Stimulated activated memory B cell treated with anti-CD40 and anti-IgM and Interleukin-4, amounts not matched to agents 10 μg/mL and 1 μg/mL and 100 μg/mL, for 72 hours (primary cell): ENCODE measurements at places on chromosomes 5 and 9.
A peak's percentile ranks its signal among the peaks of the same experiment; 100 is the strongest.

DNA sequence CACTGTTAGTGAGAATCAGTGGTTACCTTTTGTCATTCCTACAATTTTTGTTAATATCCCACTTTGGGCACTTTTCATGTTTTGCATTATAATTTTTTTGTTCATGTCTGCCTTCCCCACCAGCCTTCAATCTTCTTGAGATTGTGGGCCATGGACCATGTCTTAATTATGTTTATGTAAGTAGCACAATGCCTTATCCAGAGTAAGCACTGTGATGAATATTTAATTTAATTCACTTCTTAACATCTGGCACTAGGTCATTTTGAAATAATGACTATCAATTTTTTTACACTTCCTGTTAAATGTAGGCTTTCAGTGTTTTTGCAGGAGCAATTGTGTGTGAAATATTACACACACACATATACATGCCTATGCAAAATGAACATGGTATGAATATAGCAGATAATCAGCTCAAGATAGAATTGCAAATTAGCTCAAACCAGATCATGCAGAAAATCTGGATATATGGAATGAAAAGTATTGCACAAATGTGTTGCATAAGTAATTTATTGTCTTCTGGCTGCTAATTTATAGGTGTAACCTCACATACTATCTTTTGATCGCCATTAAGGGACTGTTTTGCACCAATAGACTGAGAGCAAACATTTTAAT, 5.3 kb upstream of the SHOC1 start:
- no peak for ATAC-seq
- H3K4me1 ChIP-seq = peaks cover 12% of the 10 kb centered on the region
- no peaks in the 10 kb centered on the region for H3K27me3 ChIP-seq

DNA sequence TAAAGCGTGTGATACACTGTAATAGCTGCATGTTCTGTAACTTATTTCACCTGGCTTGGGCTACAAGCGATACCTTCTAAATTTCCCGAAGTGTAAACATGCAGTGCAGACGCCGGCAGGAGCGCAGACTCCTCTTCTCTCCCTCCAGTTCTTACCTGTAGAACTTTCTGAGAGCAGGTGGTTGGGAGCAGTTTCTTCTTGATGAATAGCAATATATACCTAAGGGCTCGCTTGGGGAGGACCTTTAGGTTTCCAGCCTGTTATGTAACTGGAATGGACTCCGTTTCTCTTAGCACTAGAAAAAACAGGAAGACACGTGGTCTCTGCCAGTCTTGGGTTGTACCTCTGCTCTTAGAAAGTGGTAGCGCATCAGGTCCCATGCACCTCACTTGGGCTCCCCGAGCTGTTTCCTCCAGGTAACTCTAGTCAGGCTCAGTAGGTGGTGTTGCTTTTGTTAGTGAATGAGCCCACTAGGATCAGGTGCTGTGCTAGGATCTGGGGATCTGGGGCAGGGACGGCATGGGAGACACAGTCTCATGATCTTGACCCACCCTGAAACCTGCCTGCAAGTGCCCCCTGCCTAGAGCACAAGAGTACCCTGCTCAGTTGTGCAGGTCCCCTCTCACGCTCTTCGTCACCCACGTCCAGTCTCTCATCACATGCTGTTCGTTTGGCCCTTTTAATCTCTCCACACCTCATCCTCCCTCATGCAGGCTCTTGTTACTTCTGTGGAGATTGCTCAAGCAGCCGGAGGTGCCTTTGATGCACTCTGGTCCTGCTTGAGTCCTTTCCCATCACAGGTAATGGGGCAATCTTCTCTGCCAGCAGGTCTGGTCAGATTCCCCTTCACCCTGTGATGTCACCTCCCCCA, 2.8 kb downstream of the TENT4A start:
- H3K27me3 ChIP-seq = no peaks in the 10 kb centered on the region
- H3K27ac ChIP-seq = peak overlapping the region; percentile 34
- ATAC-seq = no peak
- peak overlapping the region; percentile 80 for H3K4me3 ChIP-seq

GRCh38 chr5:39521940-39522590, 97.3 kb upstream of the DAB2 start:
- no peaks in the 10 kb centered on the region for H3K36me3 ChIP-seq
- H3K27me3 ChIP-seq = peaks cover 19% of the 10 kb centered on the region
- H3K4me3 ChIP-seq = no peak overlapping the region
- no peak for ATAC-seq

- no peaks in the 10 kb centered on the region for H3K4me1 ChIP-seq
- no peak overlapping the region for H3K4me3 ChIP-seq
- H3K36me3 ChIP-seq = no peaks in the 10 kb centered on the region
- no peak overlapping the region for H3K27ac ChIP-seq
These were observed 131.7 kb upstream of the GPR151 start for GRCh38 chr5:146647656-146648199.

DNA sequence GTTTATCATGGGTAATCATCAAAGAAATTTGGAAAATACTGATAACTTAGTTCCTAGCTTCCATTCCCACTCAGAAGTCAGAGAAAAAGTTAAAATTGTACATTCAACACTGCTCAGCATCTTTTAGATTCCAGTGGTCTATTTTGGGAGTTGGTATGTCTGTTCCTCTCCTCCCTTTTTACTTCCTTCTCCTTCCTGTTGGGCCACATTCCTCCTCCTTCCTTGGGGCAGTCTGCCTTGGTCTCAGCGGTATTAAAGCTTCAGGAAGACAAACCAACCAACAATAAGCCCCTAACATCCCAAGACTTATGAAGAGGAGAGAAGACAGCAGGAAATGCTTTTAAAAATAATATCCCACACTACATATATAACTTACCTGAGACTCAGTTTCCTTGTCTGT, 49.9 kb upstream of the SSBP2 start:
- no peak overlapping the region for H3K27ac ChIP-seq
- peaks cover 29% of the 10 kb centered on the region for H3K27me3 ChIP-seq
- no peak for ATAC-seq

- no peaks in the 10 kb centered on the region for H3K4me1 ChIP-seq
- H3K4me3 ChIP-seq = no peak overlapping the region
- ATAC-seq = no peak
- H3K27ac ChIP-seq = no peak overlapping the region
These were observed 20.8 kb downstream of the STKLD1 start for GRCh38 chr9:133396952-133397351.

- H3K4me1 ChIP-seq = no peaks in the 10 kb centered on the region
- H3K36me3 ChIP-seq = peaks cover 34% of the 10 kb centered on the region
- H3K4me3 ChIP-seq = no peak overlapping the region
- H3K27ac ChIP-seq = no peak overlapping the region
These were observed 29.0 kb downstream of the KLHL3 start for GRCh38 chr5:137706841-137707240.

GRCh38 chr5:161544350-161544765, 2.2 kb downstream of the GABRB2 start:
- no peaks in the 10 kb centered on the region for H3K36me3 ChIP-seq
- no peak for ATAC-seq
- H3K27me3 ChIP-seq = peaks cover 54% of the 10 kb centered on the region
- H3K4me1 ChIP-seq = peaks cover 20% of the 10 kb centered on the region

GRCh38 chr5:4078544-4078943, 482.9 kb downstream of the IRX1 start:
- H3K36me3 ChIP-seq = no peaks in the 10 kb centered on the region
- H3K27me3 ChIP-seq = no peaks in the 10 kb centered on the region
- no peaks in the 10 kb centered on the region for H3K4me1 ChIP-seq
- no peak overlapping the region for H3K4me3 ChIP-seq

- peaks cover 28% of the 10 kb centered on the region for H3K4me1 ChIP-seq
- peak overlapping the region; percentile 98 for H3K4me3 ChIP-seq
- H3K27ac ChIP-seq = peak overlapping the region; percentile 100
- no peak for ATAC-seq
- H3K27me3 ChIP-seq = no peaks in the 10 kb centered on the region
These were observed 1.4 kb downstream of the TAF7 start for GRCh38 chr5:141319202-141319601.

GRCh38 chr5:65943771-65944170, 17.4 kb downstream of the ERBIN start:
- no peak overlapping the region for H3K27ac ChIP-seq
- H3K4me3 ChIP-seq = no peak overlapping the region

- peaks cover 14% of the 10 kb centered on the region for H3K36me3 ChIP-seq
- H3K27me3 ChIP-seq = no peaks in the 10 kb centered on the region
- H3K4me3 ChIP-seq = no peak overlapping the region
- H3K27ac ChIP-seq = no peak overlapping the region
- ATAC-seq = no peak
These were observed 184.9 kb downstream of the FANCC start for GRCh38 chr9:95132366-95133324.

DNA sequence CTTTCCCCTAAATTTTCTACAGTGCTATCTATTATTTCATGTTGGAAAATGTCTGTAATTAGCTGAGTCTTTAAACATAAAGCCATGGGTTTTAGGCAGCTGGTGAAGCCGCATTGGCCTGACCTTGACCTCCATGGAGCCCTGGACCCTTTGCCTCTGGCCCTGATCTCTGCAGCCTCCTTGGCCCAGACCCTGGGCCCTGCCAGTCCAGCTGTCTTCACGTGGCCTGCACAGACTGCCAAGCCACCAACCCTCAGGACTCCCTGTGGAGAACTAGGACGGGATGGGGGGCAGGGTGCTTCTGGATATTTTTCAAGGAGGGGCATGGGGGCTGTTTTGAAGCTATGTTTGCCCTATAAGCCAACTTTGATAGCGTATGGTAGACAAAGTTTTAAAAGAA, 29.8 kb upstream of the PPARGC1B start:
- no peaks in the 10 kb centered on the region for H3K27me3 ChIP-seq
- no peaks in the 10 kb centered on the region for H3K4me1 ChIP-seq

GRCh38 chr5:15452781-15453180, 47.2 kb upstream of the FBXL7 start:
- no peak overlapping the region for H3K27ac ChIP-seq
- ATAC-seq = no peak
- no peak overlapping the region for H3K4me3 ChIP-seq
- no peaks in the 10 kb centered on the region for H3K27me3 ChIP-seq
- H3K36me3 ChIP-seq = no peaks in the 10 kb centered on the region
- H3K4me1 ChIP-seq = no peaks in the 10 kb centered on the region

GRCh38 chr9:127021664-127022363, 100.6 kb downstream of the ANGPTL2 start:
- no peak for ATAC-seq
- H3K27ac ChIP-seq = no peak overlapping the region

DNA sequence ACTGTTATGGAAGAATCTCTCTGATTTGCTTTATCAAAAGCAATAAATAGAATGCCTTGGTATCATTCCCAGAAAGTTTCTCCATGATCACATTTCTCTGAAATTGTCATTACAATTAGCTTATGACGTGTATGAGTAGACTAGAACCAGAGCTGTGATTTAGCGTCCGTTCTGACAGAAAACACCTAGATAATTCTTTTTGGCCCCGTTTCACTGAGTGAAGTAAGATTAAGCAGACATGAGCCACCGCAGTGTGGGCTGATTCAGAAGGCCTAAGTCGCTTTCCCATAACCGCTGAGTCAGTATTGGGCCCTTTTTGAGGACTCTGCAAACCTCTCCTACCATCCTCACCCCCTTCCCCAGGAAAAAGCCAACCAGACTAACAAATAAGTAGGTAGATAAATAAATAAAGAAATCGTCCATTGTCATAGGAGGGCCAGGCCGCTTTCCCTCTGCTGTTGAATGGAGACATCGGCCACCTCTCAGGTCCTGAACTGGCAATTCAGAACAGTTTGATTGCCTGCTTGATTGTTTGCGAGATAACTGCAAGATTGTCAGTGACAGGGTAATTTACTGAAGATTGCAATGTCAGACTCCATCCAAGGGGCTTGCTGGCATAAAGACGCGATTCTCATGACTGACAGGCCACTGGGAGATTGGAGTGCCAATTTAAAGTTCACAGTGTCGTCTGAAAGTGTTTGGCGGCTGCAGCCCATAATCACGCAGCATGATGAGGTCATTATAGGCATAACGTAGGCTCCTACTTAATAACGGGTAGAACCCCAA, 105.0 kb upstream of the WWC1 start:
- H3K4me3 ChIP-seq = no peak overlapping the region
- H3K27me3 ChIP-seq = no peaks in the 10 kb centered on the region
- no peak overlapping the region for H3K27ac ChIP-seq
- H3K36me3 ChIP-seq = no peaks in the 10 kb centered on the region

GRCh38 chr5:89067362-89067761, 184.4 kb upstream of the MEF2C start:
- ATAC-seq = no peak
- H3K4me1 ChIP-seq = peaks cover 13% of the 10 kb centered on the region
- H3K36me3 ChIP-seq = no peaks in the 10 kb centered on the region
- no peak overlapping the region for H3K4me3 ChIP-seq

DNA sequence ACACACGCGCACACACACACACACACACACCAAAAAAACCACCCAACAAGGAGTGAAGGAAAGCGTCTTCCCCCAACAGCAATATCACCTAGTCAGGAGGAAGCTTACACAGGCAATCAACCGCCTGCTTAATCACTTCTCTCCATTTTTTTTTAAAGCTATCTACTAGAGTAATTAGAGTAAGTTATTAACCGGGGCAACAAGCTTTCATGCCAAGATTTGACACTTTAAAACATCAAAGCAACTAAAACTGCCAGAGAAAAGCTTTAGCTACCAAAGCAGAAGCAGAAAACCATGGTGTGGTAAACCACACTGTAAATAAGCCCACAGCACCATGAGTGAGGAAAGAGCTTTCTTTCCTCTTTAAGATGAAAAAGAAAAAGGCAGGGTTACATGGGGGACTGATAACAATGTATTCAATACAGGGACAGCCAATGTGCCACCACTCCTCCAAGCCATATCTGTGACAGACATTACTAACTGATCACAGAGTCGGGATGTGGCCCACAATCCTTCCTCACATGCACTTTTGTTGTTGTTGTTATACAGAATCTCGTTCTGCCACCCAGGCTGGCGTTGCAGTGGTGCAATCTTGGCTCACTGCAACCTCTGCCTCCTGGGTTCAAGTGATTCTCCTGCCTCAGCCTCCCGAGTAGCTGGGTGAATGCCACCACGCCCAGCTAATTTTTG, 282.1 kb downstream of the CRB2 start:
- peak overlapping the region; percentile 72 for H3K4me3 ChIP-seq
- peaks cover 4% of the 10 kb centered on the region for H3K36me3 ChIP-seq
- H3K4me1 ChIP-seq = peaks cover 19% of the 10 kb centered on the region
- H3K27me3 ChIP-seq = no peaks in the 10 kb centered on the region
- peak; percentile 62 for ATAC-seq

GRCh38 chr5:37601163-37601562, 222.0 kb downstream of the WDR70 start:
- no peaks in the 10 kb centered on the region for H3K27me3 ChIP-seq
- H3K36me3 ChIP-seq = peaks cover 50% of the 10 kb centered on the region
- ATAC-seq = no peak

- no peak overlapping the region for H3K27ac ChIP-seq
- H3K4me1 ChIP-seq = no peaks in the 10 kb centered on the region
- no peak for ATAC-seq
- H3K4me3 ChIP-seq = no peak overlapping the region
These were observed 194.8 kb downstream of the SYK start for GRCh38 chr9:90996154-90997065.

DNA sequence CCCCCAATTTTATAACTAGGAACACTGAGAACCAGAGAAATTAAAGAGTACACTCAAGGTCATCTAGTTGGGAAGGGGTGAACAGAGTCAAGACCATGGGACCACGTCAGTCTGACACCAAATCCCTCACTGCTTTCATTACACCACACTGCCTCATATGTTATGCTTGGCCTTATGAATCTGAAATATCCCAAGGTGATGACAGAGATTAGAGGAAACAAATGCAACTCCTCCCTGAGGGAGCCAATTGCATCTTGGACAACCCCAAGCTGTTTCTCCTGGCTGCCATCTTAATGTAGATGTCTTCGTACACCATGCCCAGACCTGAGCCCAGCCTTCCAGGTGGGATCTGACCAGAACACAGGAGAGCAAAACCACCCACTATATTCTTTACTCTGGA, 60.6 kb upstream of the ABCA1 start:
- peaks cover 22% of the 10 kb centered on the region for H3K27me3 ChIP-seq
- H3K36me3 ChIP-seq = no peaks in the 10 kb centered on the region
- no peak overlapping the region for H3K27ac ChIP-seq
- H3K4me1 ChIP-seq = peaks cover 21% of the 10 kb centered on the region
- H3K4me3 ChIP-seq = no peak overlapping the region
